ENCODE measurements at places on chromosomes 5 and 9.

DNA sequence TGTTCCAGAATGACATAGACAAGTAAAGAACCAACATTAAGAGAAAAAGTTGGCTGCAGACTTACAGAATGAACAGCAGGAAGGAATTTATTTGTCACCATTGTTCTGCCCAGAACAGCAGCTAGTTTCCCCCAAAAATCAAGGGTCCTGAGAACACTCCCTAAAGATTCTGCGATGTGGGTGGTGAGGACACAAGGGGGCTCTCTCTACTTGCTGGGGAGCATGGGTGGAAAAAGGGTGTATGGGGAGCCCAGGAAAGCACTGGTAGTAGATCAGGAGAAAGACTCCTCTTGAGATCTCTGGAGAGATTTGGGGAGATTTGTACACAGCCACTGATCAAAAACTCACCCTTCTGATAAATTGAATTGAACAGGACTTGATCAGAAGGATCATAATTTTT lies 316.5 kb downstream of the KCTD16 start:
- no peak for DNase-seq

DNA sequence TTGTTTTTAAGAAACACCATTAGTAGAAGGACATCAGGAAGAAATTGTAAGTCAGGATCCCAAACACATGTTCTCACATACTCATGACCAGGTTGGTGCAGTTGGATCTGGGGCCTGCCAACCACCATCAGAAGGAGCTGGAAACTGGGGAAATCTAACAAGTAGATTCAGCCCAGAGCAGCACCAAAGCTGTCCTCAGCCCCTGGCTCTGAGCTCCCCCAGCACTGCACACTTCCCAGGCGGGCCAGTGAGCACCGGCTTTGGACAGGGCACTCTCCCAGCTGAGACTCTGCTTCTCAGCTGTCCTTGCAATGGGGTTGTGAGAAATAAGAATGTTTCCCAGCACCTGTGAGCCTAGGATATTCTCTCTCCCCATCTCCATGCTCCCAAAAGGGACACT lies 162.5 kb downstream of the PAX5 start:
- no peak for DNase-seq

DNA sequence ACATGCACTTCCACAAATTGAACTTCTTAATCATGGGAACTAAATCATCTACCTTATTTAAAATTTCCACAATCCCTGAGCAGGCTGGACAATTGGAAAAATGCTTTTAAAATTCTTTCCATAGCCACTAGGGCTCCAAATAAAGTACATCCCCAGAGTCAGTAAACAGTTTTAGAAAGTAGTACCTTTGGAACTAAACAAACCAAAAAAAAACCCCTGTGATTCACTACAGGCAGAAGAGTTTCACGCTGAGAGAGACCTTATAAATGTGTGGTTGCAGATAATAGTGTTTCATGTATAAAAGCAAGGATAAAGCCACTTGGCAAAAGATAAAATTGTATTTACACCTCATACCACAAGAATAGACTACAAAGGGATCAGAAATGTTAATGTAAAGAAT lies 11.8 kb upstream of the HMGCR start:
- DNase-seq = no peak

DNA sequence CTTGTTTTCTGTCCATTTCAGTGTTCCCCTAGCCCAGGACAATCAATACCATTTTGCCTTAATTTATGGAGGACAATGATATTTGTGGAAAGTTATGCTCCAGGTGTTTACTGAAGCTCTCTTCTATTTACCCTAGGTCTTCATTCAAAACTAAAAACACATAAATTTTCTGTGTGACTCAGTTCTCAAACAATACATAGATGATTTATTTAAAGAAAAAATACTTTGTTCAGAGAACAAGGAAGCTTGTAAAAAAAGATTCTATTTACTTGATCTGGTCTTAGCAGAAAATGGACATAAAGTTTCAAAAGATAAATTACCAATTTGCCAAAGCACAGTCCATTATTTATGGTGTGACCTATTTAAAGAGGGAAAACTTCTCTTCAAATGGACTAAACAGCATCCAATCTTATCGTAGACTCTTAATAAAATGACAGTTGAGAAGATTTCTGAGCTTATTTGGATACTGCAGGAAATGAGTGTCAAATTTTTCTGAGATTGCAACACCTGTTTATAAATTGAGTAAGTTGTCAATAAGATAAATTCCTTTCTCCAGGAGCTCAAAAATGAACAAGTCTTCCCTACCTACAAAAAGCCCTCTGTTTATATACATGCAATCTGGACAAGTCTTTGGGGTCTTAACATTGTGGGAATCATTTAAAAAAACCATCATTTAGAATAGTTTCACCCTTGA lies 627.2 kb downstream of the PSAT1 start:
- no peak for DNase-seq

DNA sequence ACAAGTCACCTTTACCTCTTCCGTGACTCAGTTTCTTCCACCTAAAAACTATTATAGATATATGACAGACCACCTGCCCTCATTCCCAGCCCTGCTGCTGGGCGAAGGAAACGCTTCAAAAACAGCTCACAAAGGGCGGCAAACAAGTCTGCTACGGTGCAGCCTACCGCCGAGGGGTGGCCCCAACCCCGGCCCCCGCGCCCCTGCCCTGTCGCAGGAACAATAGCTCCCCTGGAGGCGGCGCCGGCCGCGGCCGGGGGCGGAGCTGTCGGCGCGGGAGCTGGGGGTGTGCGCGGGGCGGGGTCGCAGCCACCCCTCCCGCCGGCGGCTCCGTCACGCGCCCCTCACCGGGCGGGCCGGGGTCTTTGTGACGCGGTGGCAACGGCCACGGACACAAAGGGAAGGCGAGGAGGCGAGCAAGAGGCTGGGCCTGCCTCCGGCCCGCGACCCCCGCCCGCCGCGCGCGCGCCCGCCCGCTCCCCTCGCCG lies at the start of gene TMEFF1:
Gene TMEFF1, plus strand, starts transcription at position 362 of the 488 bp plus-strand sequence. CDS start 396 bp downstream, outside the sequence.
- DNase-seq = no peak

DNA sequence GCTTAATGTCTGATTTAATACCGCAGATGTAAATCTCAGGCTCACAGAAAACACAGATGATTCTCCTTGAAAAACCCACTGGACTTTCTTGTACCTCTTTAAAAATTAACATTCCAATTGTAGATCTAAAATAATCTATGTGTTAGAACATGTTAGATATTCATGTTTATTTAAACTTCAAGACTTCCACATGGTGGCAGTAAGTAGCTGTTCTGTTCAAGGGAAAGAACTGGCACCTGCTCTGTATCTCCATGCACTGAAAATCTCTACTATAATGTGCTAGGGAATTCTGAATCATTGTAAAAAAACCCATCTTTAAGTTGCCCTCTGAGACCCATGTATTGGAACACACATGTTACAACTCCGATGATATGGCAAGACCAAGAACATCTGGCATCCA lies 366.9 kb downstream of the DMRTA1 start:
- DNase-seq = no peak

DNA sequence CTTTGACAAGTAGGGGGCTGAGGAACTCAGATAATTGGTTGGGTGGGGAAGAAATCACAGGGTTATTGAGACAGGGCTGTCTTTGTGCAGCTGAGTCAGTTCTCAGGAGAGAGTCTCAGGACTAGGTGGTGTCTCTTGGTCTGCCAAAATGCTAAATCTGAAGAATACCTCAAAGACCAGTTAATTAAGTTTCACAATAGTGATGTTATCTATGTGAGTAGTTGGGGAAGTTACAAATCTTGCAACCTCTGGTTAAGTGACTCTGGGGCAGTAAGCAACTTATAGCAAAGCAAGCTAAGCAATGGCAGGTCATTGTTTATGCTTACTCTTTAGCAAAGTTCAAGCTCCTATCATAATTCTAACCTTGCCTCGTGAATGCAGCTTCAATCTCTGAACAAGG lies 53.6 kb downstream of the GIN1 start:
- DNase-seq = no peak

- no peak for DNase-seq
Observed at GRCh38 chr5:65813174-65813573, 91.2 kb downstream of the NLN start.

GRCh38 chr5:180059326-180059725 lies 12.2 kb downstream of the RNF130 start:
- no peak for DNase-seq

DNA sequence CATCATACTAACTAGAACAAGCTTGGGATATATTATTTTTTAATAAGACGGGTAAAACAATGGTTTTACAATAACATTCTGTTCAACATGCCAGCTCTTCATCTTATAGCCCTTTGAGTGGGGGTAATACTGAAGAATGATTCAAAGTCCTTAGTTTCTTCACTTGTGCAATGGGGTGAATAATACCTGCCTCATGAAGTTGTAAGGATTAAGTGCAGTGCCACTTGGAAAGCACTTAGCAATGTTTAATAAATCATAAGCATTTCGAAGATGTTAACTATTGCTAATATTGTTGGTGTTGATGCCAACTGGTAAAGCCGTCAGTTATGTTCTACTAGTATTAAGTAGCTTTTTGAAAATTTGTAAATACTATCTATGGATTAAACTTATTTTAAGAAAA lies 38.0 kb downstream of the TNPO1 start:
- DNase-seq = no peak

- peak; percentile 53 for DNase-seq
Observed at GRCh38 chr5:140244525-140245025, 58.3 kb downstream of the PFDN1 start.

GRCh38 chr9:125527471-125528002 lies 179.5 kb downstream of the MAPKAP1 start:
- no peak for DNase-seq

GRCh38 chr9:100285601-100286000 lies 67.1 kb downstream of the TEX10 start:
- no peak for DNase-seq

GRCh38 chr9:81112627-81113452 lies 576.5 kb downstream of the TLE1 start:
- no peak for DNase-seq

DNA sequence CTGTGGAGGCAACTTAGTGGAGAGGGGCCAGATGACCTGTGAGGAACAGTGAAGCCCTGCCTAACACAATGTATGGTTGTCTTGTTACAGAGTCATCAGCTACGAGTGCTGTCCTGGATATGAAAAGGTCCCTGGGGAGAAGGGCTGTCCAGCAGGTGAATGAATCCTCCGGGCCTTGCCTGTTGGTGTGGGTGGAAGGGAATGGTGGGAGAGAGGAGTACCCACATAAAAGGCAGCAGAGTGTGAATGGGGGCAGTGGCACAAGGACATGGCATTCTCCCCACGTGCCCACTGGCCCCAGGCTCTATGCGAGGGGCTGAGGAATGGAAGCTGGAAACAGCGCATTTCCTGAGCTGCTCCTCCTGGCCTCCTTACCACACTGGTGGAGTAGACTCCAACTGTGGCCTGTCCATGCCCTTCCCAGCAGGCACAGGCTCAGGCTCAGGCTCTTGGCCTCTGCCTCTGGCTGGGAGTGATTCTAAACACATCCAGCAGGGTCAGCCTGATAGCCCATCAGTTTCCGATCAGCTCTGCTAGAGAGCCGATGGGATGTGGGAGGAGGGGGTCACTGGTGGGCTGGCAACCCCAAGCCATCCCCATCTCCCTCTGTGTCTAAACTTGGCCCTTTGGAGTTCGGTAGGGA lies 15.3 kb downstream of the TGFBI start:
- no peak for DNase-seq

DNA sequence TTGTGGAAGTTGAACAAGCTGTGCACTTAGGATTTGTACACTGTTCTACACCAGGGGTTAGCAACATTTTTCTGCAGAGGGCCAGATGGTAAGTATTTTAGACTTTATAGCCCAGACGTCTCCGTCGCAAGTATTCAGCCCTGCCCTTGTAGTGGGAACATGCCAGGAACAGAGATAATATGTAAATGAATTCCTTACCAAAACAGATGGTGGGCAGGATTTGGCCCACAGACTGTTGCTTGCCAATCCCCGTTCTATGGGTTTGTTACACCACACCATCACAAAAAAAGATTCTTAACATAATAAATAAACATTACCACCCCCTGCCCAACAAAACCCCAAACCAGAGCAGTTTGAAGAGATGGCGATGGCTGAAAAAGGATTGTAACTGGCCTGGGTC lies 74.3 kb downstream of the AMBP start:
- DNase-seq = no peak

DNA sequence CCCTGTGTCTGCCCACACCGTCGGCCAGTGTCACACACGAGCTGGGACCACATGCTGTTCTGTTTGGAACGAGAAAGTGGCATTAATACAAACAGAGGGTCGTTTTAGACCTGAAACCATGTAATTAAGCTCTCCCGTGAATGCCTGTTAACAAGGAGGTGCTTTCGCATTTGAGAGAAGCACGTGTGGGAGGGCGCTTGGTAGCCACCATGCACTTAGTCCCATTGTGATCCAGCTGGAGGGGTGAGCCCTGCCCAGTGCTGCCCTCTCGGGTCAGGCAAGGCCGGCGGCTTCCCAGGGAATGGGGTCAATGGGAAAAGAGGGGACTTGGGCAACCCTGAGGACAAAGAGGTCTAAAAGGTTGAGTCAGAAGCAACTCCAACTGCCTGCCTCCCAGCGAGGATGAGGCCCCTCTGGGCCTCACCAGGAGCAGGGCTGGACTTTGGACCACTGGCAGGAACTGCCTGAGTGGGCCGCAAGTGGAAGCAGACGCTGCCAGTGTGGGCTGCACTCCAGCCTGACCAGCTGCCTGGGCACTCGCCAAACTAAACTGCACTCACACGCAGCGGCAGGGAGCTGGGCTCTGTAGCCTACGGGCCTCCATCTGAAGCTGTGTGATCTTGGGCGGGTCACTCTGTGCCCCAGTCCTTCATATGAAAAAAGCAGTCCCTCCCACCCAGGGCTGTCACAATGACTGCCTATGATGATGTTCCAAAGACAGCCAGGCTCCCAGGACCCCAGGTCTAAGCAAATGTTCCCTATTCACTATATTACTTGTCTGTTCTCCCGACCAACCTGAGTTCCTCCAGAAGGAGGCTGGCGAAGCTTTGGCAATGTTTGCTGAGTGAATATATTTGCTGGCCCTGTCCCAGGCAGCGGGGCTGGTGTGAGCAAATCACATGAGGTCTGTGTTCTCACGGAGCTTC lies 195.7 kb downstream of the CDK5RAP2 start:
- no peak for DNase-seq

DNA sequence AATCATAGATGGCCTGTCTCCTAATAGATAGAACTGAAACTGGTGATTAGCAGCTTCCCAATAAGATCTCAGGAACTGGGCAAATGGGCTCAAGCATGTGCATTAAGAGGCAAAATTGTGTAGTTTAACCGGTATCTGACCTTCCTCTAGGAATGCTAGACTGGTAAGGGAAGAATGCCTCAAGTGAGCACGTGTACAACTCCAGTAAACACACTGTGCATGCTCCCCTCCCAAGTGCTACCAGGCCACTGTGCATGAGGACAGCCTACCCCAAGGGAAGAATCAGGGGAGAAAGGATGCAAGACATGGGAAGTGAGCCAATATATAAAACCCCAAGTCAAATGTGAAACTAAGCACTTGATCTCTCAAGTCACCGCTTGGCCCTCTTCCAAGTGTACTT lies 1157.4 kb upstream of the CDH18 start:
- DNase-seq = no peak

GRCh38 chr5:58043032-58043945 lies 416.6 kb downstream of the PLK2 start:
- DNase-seq = no peak
